ENCODE measurements at places on chromosomes 1 and 21. TPM values are rescaled to one million over a fixed set of nuclear protein-coding genes. Genes with fewer than 3 reads are reported as not detected.
A peak's percentile ranks its signal among the peaks of the same experiment; 100 is the strongest.

The TAS1R1 gene
- total RNA-seq: not detected

DNA sequence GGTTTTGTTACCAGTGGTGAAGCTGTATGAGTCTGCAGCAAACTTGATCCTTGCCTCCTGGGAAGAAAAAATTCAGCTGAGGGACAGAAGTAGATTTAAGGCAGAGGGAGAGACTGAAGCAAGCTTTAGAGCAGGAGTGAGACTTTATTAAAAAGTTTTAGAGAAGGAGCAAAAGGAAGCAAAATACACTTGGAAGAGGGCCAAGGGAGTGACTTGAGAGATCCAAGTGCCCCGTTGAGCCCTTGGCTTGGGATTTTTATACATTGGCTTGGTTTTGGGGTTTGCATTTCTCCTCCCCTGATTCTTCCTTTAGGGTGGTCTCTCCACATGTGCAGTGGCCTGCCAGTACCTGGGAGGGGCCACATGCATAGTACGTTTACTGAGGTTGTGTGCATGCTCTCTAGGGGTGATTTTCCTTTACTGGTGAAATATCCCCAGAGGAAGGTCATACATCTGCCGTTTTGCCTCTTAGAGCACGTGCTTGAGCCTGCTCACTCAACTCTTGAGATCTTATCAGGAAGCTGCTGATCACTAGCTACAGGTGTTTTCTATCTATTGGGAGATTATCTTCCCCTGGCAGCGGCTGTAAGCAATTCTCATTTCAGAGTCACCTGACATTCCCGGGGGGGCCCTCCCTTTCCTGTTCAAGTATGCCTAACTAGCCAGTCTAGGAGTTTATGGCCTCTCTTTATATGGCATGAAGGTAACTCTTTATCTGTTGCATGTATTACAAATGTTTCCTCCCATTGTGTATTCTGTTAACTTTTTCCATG, 20.3 kb downstream of the FASLG start:
- H3K27ac ChIP-seq: no peak overlapping the region
- H3K4me3 ChIP-seq: no peak overlapping the region
- no peaks in the 10 kb centered on the region for H3K27me3 ChIP-seq
- peaks cover 12% of the 10 kb centered on the region for H3K4me1 ChIP-seq
- no peak for DNase-seq
- no peaks in the 10 kb centered on the region for H3K36me3 ChIP-seq

GRCh38 chr1:71170925-71171324, 90.1 kb upstream of the ZRANB2 start:
- H3K4me1 ChIP-seq: no peaks in the 10 kb centered on the region
- H3K27ac ChIP-seq: no peak overlapping the region
- no peak for DNase-seq
- H3K4me3 ChIP-seq: no peak overlapping the region
- H3K36me3 ChIP-seq: no peaks in the 10 kb centered on the region

GRCh38 chr1:32893198-32894018, 7.1 kb downstream of the HPCA start:
- no peak overlapping the region for H3K27ac ChIP-seq
- H3K27me3 ChIP-seq: peaks cover 66% of the 10 kb centered on the region
- no peaks in the 10 kb centered on the region for H3K36me3 ChIP-seq
- peaks cover 3% of the 10 kb centered on the region for H3K4me1 ChIP-seq

GRCh38 chr1:62237950-62238374, 43.3 kb downstream of the L1TD1 start:
- peaks cover 14% of the 10 kb centered on the region for H3K4me1 ChIP-seq
- no peak for DNase-seq
- H3K27ac ChIP-seq: no peak overlapping the region
- H3K36me3 ChIP-seq: no peaks in the 10 kb centered on the region
- no peak overlapping the region for H3K4me3 ChIP-seq
- H3K27me3 ChIP-seq: no peaks in the 10 kb centered on the region

DNA sequence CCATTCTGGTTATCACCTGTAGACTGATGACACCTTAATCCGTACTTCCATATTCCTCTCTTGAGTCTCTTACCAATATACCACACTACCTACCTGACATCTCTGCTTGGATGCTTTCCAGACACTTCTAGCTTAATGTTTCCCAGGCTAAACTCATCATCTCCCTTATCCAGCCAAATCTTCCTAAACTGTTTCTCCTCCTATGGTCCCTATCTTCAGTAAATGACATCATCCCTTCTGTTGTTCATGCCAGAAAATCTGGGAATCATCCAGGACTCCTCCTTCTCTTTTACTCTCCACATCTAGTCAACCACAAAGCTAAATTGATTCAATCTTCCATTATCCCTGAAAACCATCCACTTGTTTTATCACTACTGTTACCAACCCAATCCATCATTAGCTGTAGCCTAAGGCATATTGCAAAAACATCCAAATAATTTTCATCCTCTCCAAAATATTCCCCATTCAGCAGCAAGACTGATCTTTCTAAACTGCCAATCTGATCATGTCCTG, 464.1 kb upstream of the BEND5 start:
- no peak overlapping the region for H3K27ac ChIP-seq
- no peaks in the 10 kb centered on the region for H3K4me1 ChIP-seq
- no peaks in the 10 kb centered on the region for H3K27me3 ChIP-seq
- H3K4me3 ChIP-seq: no peak overlapping the region

The TRIM45 gene
- total RNA-seq: 48.0 TPM

DNA sequence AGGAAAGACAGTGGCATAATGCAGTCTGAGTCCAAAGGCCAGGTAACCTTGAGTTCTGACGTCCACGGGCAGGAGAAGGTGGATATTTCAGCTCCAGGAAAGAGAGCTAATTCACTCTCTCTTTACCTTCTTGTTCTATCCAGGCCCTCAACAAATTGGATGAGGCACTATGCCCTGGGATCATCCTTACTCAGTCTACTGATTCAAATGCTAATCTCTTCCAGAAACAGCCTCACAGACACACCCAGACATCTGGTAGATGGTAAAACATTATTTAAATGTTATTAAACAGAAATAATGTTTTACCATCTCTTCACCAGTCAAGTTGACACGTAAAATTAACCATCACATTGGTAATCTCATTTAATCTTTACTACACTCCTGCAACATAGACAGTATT, 73.0 kb downstream of the RBM11 start:
- no peak overlapping the region for H3K4me3 ChIP-seq
- H3K27me3 ChIP-seq: no peaks in the 10 kb centered on the region
- H3K4me1 ChIP-seq: no peaks in the 10 kb centered on the region

GRCh38 chr1:229643996-229644745, 18.1 kb downstream of the URB2 start:
- H3K36me3 ChIP-seq: peaks cover 8% of the 10 kb centered on the region
- H3K4me1 ChIP-seq: no peaks in the 10 kb centered on the region
- no peak overlapping the region for H3K27ac ChIP-seq
- no peaks in the 10 kb centered on the region for H3K27me3 ChIP-seq
- DNase-seq: no peak

- H3K4me3 ChIP-seq: no peak overlapping the region
- H3K4me1 ChIP-seq: no peaks in the 10 kb centered on the region
- H3K27me3 ChIP-seq: peaks cover 24% of the 10 kb centered on the region
- DNase-seq: no peak
- no peak overlapping the region for H3K27ac ChIP-seq
- no peaks in the 10 kb centered on the region for H3K36me3 ChIP-seq
Observed at GRCh38 chr1:118335331-118335732, 150.3 kb upstream of the SPAG17 start.

DNA sequence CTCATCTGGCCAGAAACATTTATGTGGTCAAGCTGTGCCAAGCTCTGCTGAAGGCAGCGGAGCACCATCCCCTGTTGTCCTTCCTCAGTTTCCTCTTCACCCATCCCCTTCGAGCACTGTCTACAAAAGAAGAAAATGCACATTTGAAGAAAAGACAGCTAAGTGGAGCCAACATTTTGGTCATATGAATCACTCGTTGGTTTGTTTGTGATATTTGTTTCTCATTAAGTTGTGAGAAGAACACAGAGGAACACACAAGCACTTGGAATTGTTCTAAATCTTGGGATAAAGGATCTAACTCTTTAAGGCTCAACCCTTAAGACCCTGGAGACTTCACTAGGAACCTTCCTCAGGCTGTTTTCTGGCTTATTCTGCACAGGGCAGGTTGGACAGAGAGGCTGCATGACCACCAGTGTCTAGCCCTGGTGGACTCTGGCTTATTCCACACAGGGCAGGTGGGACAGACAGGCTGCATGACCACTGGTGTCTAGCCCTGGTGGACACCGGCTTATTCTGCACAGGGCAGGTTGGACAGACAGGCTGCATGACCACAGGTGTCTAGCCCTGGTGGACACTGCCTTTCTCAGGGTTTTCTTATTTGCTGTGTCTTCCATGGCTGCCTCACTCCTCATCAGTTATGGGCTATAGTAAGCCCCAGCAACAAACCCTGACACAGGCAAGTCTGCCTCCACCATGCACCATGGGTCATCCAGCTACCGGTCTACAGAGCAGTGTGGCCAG, 35.3 kb upstream of the COL6A2 start:
- peaks cover 24% of the 10 kb centered on the region for H3K27me3 ChIP-seq
- no peak overlapping the region for H3K27ac ChIP-seq
- no peak overlapping the region for H3K4me3 ChIP-seq
- peak; percentile 3 for DNase-seq

DNA sequence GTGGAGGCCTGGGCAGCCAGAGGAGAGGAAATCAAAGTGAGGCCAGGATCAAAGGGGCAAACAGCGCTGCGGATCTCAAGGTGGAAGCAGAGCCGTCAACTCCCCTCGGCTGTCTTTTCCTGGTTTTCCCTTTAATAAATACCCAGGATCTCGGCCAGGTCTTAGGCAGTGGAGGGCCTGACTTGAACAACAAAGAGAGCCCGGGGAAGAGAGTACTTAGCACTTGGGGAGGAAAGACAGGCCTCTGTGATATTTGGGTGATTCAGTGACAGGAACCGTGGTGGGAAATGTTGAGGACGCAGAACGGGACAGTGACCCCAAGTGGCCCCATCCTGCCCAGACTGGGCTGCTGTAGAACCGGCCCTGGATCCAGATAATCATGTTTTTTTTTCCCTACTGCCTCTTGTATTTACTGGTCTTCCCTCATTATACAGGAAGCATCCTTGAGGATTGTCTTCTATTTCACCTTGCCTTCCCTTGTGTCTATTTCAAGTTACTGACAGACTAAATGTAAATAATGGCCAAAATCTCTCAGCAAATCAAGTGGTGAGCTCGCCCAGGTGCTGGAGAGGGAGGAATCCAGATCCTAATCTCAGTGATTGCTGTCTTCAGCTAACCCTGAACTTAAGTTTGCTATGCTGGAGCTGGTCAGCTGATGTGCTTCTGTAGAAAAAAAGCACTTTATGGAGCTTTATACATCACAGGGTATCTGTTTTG, 2.8 kb upstream of the MIXL1 start:
- H3K27ac ChIP-seq: no peak overlapping the region
- peaks cover 1% of the 10 kb centered on the region for H3K36me3 ChIP-seq
- no peak overlapping the region for H3K4me3 ChIP-seq
- DNase-seq: no peak

DNA sequence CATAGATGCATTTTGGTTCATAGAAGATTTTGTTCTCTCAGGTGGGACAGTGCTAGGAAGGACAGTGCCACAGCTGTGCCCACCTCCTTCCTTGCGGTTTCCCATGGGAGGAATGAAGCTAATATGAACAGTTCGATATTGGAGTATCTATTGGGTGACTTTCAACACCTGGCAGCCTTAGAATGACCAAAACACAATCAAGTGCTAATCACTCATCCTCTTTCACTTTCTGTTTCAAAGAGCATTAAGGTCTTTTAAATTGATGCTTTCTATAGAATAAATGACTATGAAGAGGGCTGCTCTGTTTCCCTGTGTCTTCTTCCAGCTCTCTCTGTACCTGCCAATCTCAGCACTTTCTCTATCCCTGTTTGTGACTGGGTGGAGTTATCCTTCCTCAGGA, 784.0 kb downstream of the MRPL39 start:
- no peaks in the 10 kb centered on the region for H3K4me1 ChIP-seq
- H3K27me3 ChIP-seq: no peaks in the 10 kb centered on the region
- no peaks in the 10 kb centered on the region for H3K36me3 ChIP-seq
- no peak for DNase-seq
- H3K27ac ChIP-seq: no peak overlapping the region

The PDIK1L gene
- total RNA-seq: 15.2 TPM

GRCh38 chr1:161196521-161197451, 2.1 kb downstream of the ADAMTS4 start:
- no peaks in the 10 kb centered on the region for H3K36me3 ChIP-seq
- no peak for DNase-seq
- peaks cover 12% of the 10 kb centered on the region for H3K4me1 ChIP-seq
- H3K27me3 ChIP-seq: peaks cover 3% of the 10 kb centered on the region
- no peak overlapping the region for H3K4me3 ChIP-seq

DNA sequence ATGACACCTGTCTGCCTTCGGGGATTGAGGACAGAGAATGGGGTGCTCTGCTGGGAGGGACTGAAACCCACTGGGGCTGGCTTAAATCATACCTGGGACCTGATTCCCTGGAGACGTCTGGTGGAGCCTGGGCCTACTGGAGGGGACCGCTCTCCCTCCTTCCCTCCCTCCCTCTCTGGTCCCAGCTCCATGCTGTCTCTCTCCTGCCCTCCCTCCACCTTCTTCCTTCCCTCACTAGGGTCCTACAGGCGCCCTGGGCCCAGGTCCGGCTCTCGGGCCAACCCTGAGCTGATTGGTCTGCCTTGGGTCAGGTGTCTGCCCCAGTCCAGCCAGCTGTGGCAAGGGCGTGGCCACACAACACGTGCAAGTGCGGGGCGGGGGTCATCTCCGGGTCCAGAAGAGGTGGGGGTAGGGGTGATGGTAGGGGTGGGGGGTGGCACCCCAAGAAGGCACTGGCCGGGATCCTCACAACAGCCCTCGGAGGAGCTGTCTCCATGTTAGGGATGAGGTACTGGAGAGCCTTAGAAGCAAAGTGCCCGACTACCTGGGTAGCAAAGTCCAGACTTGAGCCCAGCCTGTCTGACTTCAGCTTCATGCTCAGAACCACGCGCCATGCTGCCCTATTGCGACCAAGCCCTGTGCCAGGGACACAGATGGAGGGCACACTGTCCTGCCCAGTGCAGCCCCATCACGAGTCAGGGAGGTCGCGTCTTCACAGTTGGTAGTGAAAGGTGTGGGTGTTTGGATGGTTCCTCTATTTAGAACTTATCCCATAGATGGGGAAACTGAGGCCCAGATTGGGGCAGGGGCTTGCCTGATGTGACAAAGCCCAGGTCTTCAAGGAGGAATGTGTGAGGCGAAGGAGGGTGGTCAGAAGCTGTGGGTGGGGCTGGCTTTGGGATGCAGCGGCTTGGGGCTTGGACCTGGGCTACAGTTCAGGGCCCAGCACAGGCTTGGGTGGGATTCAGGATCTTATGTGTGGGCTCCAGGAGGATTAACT, 574.1 kb downstream of the PTPRU start:
- H3K36me3 ChIP-seq: no peaks in the 10 kb centered on the region
- no peak overlapping the region for H3K4me3 ChIP-seq
- H3K27me3 ChIP-seq: peaks cover 6% of the 10 kb centered on the region
- H3K27ac ChIP-seq: peak overlapping the region; percentile 78

DNA sequence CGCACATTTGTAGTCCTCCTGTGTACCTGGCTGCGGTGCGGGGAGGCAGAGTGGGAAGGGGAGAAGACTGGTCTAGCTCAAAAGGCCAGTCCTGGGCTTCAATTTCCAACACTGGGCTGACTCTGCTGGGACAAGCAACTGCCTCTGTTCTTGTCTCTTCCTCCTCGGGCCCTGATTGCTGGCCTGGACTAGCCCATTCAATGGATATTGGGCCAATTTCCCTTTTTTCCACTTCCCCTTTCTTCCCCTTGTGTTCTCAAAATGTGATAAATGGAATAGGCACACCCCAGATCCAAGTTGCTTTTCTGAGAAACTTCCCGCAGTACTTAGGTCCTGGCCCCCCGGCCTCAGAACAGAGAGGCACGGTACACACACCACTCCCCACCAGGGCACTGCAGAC, 48.2 kb downstream of the SPSB1 start:
- H3K4me1 ChIP-seq: peaks cover 19% of the 10 kb centered on the region
- no peaks in the 10 kb centered on the region for H3K27me3 ChIP-seq
- DNase-seq: no peak

The SLC45A3 gene
- 8.6 TPM for total RNA-seq

Data from progenitor cell of endocrine pancreas (in vitro differentiated cells).